ENCODE measurements at places on chromosomes 1 and 21.

DNA sequence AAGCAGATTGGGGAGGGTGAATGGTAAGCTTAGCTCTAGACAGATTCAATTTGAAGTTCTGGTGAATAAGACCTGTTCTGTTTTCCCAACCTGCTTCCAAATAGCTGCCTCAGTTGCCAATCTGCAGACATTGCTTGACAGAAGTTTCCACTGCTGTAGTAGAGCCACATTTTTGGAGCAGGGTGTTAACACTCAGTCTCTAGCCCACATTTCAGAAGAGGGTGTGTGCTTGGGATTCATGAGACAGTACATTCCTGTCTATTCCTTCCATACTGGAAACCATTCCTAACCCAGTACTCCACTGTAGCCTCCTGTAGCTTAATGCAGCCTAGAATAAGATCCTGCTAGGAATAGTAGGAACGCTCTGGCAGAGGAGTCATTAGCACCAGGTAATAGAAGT is 450.5 kb downstream of the NUF2 start:
- no peak for DNase-seq

GRCh38 chr1:36669262-36669661 is 186.5 kb upstream of the CSF3R start:
- no peak for DNase-seq

DNA sequence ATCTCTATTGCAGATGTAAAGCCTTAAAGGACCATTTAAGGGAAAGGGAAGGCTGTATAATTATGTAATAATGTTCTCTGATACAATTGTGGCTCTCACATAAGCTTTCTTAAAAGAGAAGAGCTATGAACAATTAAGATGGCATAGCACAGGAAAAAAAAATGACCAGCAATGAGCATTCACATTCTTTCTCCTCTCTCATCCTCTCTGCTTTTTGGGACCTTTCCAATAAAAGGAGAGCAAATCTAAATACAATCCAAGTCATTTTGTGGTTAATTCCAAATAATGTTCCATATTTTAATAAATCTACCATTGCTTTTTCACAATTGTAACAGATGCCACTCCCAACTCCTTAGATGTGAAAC is 23.5 kb downstream of the SMYD3 start:
- peak; percentile 19 for DNase-seq

- no peak for DNase-seq
Measured at GRCh38 chr1:45477646-45478045, 13.3 kb downstream of the TESK2 start.

GRCh38 chr1:155105604-155106011 is 22.1 kb upstream of the EFNA1 start:
- DNase-seq: no peak

- DNase-seq: peak; percentile 67
Measured at GRCh38 chr1:94926126-94926914, 590 bp downstream of the CNN3 start.

All from hepatic stellate cell (primary cell).